Activated naive CD4-positive, alpha-beta T cell treated with anti-CD3 and anti-CD28 coated beads, Interleukin-2, amount 50 U/mL, for 16 hours (primary cell): ENCODE measurements at places on chromosomes 2 and 18.

DNA sequence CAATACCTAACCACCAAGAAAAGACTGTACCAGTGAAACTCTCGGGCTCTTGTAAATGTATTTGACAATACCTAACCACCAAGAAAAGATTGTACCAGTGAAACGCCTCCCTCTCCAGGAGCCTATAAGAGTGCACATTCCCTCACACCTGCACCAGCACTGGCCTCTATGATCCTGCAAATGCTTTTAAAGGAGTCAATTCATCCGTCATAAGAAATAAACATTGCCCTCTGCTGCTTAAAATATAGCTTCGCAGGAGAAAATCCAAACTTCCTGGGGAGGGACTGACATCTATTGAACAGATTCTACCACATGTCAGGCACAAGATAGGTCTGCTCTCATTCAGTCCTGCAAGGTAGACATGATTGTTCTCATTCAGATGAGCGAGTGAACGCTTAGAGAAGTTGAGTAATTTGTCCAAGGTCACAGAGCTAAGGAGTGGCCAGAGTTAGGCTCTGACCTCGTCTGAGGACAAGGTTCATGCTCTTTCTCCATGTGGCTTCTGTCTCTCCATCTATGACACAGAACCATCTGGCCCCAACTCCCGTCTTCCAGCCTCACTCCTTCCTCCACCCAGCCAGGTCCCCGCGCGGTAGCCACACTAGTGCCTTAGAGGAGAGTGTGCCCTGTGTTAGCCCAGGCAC, 38.7 kb downstream of the MCFD2 start:
- no peak for DNase-seq

- DNase-seq: no peak
These were observed 132.2 kb upstream of the RNF152 start for GRCh38 chr18:62024983-62025382.

- no peak for DNase-seq
These were observed 341.3 kb upstream of the DCC start for GRCh38 chr18:51998711-51999110.

DNA sequence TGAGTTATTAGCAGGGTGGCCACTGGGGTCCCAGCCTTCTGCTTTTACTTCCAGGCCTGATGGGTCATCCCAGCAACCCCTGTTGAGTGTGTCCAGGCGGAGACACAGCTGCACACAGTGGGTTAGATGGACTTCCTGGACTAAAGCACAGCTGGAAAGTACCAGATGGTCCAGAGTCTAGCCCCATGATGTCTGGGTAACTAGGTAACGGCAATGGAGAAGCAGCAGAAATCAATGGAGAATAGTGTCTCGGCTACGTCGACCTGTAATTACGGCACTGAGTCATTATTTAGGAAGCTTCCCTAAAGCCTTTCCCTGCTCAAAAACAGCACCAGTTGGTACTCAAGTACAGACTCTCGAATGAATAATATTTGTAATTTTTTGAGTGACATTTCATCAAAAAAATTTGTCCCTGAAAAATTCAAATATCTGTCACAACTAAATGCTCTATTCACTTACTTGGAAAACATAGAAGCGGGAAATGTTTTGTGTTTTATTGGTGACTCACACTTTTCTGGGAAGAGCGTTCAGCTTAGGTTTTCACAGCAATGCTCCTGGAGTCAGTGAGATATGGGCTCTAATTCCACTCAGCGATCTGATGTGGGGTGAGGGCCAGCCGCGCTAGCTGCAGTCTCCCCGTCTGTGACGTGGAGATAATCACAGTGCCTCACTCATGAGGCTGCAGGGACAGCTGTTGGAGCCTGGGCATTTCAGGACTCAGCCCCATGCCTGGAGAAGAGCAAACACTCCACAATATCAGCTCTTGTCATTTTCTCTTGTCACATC, 16.2 kb upstream of the ARL4C start:
- DNase-seq: no peak

DNA sequence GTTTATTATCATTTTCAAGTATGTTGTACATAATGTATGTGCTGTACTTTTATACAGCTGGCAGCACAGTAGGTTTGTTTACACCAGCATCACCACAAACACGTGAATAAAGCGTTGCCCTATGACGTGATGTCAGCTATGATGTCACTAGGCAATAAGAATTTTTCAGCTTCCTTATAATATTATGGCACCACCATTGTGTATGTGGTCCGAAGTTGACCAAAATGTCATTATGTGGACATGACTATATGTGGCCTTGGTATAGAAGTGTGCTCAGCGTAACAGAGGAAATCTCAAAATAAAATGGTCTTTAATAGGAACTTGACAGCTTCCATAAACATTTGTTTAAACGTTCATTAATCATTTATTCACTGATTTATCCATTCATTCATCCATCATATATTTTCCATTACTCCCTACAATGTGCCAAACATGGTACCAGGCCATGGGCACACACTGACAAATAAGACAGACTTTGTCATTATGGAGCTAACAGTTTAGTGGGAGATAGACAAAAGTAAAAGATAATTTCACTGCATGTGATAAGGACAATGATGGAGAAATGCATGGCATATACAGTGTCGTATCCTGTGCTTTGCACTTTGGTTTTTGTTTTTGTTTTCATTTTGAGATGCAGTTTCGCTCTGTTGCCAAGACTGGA, 15.0 kb upstream of the DGUOK start:
- DNase-seq: no peak

GRCh38 chr2:187686416-187687024, 132.3 kb upstream of the TFPI start:
- no peak for DNase-seq

DNA sequence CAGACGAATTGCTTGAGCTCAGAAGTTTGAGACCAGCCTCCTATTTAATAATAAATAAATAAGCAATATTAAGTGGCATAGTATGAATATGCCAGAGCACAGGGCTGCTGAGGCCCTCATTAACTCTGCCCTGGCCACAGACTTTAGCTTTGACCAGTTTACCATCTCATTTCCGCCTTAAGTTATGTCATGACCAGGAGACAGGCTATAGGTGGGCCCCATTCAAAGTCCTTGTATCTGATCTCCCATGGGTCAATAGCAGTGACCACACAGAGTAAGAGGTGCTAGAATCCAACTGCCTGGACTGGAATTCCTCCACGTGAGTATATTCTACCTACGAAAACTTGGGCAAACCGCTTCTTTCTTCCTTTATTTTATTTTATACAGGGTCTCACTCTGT, 13.4 kb upstream of the ASXL2 start:
- no peak for DNase-seq

DNA sequence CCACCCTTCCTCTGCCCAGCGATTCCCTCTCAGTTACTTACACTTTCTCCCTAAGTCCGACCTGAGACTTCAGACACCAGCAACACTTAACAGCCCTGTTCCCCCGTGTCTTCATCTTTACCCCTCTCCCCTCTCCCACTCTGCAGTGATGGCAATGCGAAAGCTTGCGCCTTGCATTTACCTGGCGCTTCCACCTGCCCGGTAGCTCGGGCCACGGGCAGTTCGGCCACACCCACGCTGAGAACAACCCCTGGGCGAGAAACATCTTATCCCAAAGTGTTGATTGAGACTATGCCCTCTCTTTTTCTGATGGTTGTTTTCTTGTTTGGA, 558 bp downstream of the DNAJC10 start:
- DNase-seq: no peak

- no peak for DNase-seq
These were observed 449.4 kb upstream of the SLC14A2 start for GRCh38 chr18:45165871-45166270.

- no peak for DNase-seq
These were observed 55.9 kb upstream of the MAP3K20 start for GRCh38 chr2:173019755-173020154.

- no peak for DNase-seq
These were observed 100.3 kb downstream of the B3GNT2 start for GRCh38 chr2:62296034-62296831.

DNA sequence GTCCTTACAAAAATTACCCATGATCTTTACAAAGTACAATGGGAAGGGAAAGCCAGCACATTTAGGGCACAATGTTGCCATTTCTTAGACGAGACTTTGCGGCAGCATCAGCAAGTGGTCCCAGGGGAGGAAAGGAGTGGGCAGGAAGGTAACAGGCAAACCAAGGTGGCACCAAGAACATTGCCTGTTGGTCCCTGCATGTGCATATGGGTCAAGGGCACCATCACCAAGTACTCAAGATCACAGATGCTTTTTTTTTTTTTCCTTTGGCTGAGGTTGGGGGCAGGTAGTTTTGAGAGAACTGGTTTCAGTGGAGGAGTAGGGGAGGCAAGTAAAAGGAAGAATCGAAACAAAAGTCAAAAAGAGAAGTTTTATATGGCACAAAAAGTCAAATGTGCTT, 752 bp upstream of the CYTIP start:
- DNase-seq: peak; percentile 36

DNA sequence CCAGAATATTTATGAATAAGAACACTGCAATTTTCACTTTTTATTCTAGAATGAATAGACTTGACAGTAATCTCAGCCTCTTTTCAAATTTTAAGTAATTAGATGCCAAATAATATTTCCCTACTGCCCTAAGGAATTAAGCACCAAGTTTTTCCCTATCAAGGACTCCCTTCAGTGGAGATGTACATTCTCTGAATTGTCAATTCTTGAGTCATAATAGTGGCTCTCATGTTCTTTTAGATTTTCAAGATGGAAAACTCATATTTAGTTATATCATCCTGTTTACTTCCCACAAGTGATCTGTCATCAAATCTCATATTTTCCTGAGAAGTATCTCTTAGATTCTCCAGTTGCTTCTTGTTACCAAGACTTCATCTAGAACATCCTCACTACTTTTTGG, 1248.9 kb upstream of the CHAC2 start:
- DNase-seq: no peak

DNA sequence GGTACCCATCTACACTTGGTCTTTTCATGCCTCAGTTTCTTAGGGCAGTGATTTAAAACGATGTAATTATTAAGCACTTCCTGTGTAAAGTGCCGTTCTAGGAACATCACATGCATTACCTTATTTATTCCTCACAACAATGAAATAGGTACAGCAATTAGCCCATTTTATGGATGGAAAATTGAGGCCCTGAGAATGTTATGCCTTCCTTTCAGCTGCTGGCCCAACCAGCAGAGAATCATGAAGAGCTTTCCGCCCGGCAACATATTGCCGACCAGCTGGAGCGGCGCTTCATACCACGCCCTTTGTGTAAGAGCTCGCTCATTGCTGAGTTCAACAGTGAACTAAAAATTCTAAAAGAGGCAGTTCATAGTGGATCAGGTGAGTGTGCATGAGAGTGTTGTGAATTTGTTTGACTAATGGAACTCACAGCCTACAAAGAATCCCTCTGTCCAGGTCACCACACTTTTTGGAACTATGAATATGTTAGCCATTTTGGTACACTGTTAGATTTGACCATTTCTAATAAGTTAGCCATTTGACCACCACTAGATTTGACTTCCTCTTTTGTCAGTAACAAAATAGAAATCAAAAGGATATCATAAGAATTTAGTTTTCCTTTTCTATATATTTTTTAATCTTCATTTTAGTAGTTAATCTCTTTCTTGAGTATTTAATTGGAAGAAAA, 25.6 kb upstream of the RPE start:
- no peak for DNase-seq

DNA sequence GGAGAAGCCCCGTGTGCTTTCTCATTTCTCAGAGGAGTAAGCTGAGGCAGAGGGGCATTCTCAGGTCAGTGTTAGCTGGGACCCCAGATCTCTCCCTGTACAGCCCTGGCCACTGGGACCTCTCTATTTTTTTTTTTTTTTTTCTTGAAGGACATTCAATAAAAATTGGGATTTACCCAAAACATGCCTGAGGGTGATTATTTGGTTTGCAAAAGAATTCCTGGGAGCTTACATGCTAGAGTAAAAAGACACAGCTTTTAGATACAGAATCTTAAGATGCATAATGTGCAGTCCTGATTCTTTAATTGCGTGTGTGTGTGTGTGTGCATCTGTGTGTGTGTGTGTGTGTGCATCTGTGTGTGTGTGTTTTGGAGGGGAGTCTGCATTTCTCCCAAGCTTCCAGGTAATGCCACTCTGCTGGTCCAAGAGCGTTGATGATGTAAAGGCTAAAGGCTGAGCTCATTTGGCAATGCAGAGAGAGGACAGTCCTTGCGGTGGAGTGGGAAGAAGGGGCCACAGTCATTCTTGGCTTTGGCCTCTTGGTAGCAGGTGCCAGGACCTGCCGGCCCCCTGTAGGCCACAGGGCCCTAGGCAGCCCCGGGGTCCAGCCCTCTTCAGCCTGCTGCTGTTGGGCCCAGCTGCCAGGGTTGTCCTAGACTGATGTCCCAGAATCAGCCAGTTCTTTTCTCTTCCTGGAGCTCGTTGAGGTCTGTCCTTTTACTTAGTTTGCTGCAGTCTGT, 74.1 kb upstream of the MCFD2 start:
- no peak for DNase-seq

DNA sequence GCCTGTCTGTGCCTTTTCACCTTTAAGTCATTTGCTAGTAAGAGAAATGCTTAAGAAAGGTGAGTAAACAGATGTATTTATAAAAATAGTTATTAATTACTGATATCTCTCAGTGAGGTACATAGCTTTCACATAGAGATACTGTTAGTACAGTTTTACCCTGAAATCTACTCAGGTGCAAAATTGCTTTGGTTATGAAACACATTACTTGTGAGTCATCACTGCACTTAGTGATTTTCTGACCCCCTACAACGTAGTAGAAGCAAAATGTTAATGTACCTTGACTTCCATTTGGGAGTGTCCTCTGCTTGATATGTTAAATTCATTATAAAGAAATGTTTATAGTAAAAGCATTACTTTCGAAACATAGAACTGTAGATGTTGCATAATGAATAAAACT, 6.5 kb downstream of the GLS start:
- DNase-seq: no peak

GRCh38 chr2:67240507-67240906, 156.6 kb upstream of the ETAA1 start:
- no peak for DNase-seq

- no peak for DNase-seq
These were observed 139.8 kb downstream of the LTBP1 start for GRCh38 chr2:33086400-33087015.

DNA sequence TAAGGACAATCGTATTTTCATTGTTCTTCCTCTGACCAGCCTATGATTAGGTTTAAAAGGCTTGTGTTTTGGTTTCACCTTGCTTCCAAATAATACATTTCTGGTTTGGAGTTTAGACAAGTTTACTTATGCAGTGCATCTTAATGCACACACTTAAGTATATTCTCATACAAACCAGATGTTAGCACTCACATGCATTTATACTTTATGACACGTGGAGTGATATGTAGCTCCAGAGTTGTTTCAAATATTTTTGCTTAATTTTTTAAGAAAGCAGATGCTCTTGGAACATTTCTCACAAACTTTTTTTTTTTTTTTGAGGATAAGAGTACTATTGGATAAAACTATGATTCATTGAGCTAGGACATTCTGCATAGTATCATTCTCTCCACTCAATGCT, 109.9 kb downstream of the PDE1A start:
- no peak for DNase-seq

DNA sequence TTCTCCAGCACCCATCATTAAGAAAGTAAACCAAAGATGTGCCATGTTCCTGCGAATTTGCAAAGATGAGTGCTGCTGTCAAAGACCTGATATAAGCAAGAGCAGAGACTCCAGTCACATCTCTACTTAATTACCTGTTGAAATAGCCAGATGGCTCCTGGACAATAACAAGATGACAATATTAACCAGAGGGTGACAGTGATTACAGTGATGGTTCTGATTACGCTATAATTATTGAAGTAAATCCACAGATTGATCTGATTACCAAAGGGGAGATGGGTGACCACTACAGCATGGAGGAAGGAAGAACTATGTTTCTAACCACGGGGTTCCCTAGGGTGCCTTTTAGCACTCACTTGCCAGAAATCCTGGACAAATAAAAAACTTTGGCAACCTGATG, 36.5 kb upstream of the AFF3 start:
- DNase-seq: no peak

- no peak for DNase-seq
These were observed 194.0 kb downstream of the LRATD1 start for GRCh38 chr2:14826518-14826917.
